ENCODE measurements at places on chromosomes 2 and 18.

- no peak for DNase-seq
Measured at GRCh38 chr18:31303771-31304170, 14.2 kb upstream of the DSG1 start.

GRCh38 chr2:157245846-157246764 is 11.4 kb upstream of the GALNT5 start:
- no peak for DNase-seq

GRCh38 chr2:70926042-70926441 is 9.7 kb upstream of the ATP6V1B1 start:
- DNase-seq = no peak

DNA sequence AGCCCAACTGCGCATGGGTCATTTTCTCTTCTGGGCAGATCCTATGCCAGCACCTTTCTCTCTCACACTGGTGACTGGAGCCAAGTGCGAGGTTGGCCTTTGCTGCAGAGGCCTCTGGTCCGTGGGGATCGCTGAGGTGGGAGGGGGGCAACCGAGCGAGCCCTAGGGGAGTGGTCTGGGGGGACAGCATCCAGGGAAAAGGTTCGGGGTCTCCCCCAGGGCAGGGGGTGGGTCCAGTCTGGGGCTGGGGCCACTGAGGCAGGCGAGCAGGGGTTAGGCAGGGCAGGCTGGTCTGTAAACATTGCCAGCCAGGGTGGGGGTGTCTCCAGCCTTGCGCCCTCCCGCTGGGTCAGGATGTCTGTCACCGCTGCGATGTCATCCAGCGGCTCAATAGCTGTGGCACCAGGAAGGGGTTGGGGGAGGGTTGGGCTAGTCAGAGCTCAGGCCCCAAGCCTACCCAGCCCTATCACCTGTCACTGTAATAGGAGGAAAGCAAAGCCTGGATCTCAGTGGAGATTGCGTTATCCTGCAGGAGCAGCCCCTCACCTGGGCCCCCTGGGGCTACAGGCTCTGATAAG is 4.7 kb downstream of the WDR54 start:
- no peak for DNase-seq

GRCh38 chr2:65997961-65998360 is 437.0 kb upstream of the MEIS1 start:
- DNase-seq = no peak

GRCh38 chr2:39723946-39724827 is 54.9 kb downstream of the THUMPD2 start:
- no peak for DNase-seq

GRCh38 chr2:174878537-174879147 is 114.4 kb upstream of the CHRNA1 start:
- no peak for DNase-seq

- no peak for DNase-seq
Measured at GRCh38 chr2:204901591-204901990, 356.3 kb downstream of the PARD3B start.

DNA sequence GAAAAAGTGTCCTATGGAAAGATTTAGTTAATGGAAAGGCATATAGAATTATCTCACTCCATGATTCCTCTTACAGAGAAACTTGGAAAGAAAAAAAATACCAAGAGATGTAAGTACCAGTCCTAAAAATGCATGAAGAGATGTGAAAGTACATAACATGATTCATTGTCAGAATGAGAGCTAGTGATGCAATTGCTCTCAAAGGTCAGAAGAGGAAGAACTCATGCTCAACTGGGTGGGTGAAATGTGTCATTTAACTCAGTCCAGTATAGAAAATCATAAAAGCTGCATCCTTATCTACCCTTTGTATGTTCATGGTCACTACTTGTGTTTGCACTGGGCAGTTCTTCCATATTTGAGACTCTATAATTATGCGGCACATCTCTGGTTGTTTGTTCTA is 300.0 kb upstream of the PIK3C3 start:
- no peak for DNase-seq

DNA sequence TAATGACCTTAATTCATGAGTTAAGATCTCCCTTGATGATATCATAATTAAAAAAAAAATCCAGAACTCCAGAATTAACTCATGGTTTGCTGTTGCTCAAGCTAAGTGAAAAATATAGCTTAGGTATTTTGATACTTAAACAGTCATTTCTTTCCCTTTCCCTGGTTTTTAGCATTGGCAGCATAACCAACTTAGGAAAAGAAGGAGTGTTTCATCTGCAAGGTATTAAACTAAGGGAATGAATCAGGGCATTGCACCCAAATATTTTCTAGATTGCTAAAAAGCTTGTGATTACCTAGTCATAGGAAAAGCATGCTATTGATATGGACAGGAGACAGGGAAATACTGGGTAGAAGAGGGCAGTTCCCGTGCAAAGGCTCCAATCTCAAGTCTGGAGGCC is 207.2 kb downstream of the LRP1B start:
- no peak for DNase-seq

GRCh38 chr2:13611939-13612338 is 895.2 kb downstream of the TRIB2 start:
- DNase-seq = no peak

DNA sequence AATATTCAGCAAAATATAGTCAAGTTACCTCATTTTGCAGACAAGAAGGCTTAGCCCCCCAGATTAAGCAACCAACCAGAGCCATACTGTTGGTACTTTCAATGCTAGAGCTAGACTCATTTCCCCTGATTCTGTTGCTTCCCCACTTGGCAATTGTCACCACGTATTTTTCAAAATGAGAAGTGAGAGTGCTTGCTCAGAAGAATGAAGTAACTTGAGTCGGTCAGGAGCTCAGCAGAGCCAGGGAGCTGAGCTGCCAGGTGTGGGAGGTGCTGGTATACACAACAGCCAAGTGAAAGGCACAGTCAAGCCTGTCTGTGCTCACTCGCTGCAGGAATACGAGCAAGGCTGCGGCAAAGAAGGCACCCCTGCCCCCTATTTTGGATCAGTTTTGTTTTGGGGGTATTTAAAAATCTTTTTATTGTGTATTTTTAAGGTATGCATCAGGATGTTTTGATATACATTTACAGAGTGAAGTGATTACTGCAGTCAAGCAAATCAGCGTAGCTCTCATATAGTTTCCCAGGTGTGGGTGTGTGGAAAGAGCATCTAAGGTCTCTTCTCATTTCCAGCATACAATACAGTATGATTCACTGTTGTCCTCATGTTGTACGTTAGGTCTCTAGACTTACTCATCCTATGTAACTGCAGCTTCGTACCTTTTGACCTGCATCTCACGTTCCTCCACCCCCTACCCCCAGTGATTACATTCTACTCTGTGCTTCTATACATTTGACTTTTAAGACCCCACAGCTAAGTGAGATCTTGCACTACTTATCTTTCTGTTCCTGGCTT is 62.4 kb downstream of the MRPS9 start:
- no peak for DNase-seq

- no peak for DNase-seq
Measured at GRCh38 chr2:24831221-24832072, 38.2 kb downstream of the CENPO start.

- no peak for DNase-seq
Measured at GRCh38 chr2:119294671-119295070, 71.0 kb downstream of the STEAP3 start.
